Frontal cortex (tissue), 4 donors: ENCODE measurements at places on chromosomes 7 and 10. TPM values are rescaled to one million over a fixed set of nuclear protein-coding genes. Genes with fewer than 3 reads are reported as not detected.

The PNLIPRP2 gene
- not detected for total RNA-seq

The C10orf143 gene
- 0.41 TPM for total RNA-seq

The PDIA4 gene
- total RNA-seq, result 68.9 TPM

The ARL3 gene
- total RNA-seq, result 32.2 TPM

The PTPRE gene
- 16.3 TPM for total RNA-seq

The MOGAT3 gene
- not detected for total RNA-seq

The ZNF804B gene
- total RNA-seq, result 6.9 TPM

The C7orf57 gene
- under 0.01 TPM for total RNA-seq

The CYP2C18 gene
- total RNA-seq, result under 0.01 TPM

The PDE6C gene
- not detected for total RNA-seq

The DPY19L1 gene
- 25.7 TPM for total RNA-seq

The TACR2 gene
- 0.82 TPM for total RNA-seq

The PPP1R3A gene
- total RNA-seq, result not detected

The ZYX gene
- 4.5 TPM for total RNA-seq

The CDK14 gene
- 77.9 TPM for total RNA-seq
